ENCODE measurements at places on chromosomes 7 and 10. TPM values are rescaled to one million over a fixed set of nuclear protein-coding genes. Genes with fewer than 3 reads are reported as not detected.

LRIT1 gene
- total RNA-seq = not detected

SCIN gene
- 0.42 TPM for total RNA-seq

LGI1 gene
- total RNA-seq = not detected

KCNIP2 gene
- total RNA-seq = not detected

FGL2 gene
- not detected for total RNA-seq

FAM131B gene
- 0.56 TPM for total RNA-seq

MMD2 gene
- total RNA-seq = not detected

SLC16A9 gene
- 10.3 TPM for total RNA-seq

CCSER2 gene
- 18.4 TPM for total RNA-seq

IKZF1 gene
- total RNA-seq = not detected

FAM25C gene
- total RNA-seq = 8.0 TPM

ZFAND4 gene
- total RNA-seq = 2.6 TPM

KIAA1549 gene
- total RNA-seq = 1.7 TPM

SCRN1 gene
- total RNA-seq = 26.3 TPM

DNAJB9 gene
- total RNA-seq = 10.8 TPM

FBXL13 gene
- 0.21 TPM for total RNA-seq

AKR1C2 gene
- total RNA-seq = 167 TPM

CLCN1 gene
- 0.21 TPM for total RNA-seq

All from airway epithelial cell (primary cell).